ENCODE measurements at places on chromosomes 6 and 20.

DNA sequence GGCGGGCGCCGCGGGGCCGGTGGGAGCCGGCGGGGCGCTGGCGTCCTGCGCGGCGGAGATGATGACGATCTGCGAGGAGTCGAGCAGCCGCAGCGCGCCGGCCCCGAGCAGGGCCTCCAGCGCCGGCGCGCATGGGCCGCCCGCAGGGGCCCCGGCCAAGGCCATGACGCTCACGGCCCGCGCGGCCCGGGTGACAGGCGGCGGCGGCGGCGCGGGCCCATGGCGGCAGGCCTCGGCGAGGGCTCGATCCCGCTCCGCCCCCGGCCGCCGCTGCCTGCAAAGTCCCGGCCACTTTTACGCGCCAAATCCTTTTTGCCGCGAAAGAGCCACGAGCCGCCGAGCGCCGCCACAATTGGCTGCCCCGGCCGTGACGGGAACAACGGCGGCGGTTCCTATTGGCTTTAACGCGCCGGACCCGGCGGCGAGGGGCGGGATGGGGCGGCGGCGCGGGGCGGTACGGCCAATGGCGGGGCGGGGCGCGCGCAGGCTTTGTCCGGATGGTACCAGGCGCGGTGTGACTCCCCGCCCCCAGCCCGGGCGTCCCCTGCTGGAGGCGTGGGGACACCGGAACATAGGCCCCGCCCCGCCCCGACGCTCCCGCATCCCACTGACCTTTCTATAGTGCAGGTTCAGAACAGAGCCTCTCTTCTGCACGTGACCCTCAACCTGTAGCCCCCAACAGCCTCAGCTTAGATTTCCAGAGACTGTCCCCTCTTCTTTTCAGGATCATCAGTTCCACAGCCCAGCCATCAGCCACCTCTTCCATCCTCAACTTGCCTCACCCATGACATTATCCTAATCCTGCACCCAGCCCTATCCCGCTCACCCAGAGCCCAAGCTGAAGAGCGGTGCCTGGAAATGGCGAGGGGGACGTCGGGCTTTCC, at the start of gene E2F1:
Gene E2F1, minus strand, starts transcription at position 286 of the 884 bp plus-strand sequence. Its CDS starts 121 bp downstream, at position 165.
- DNase-seq, result peak; percentile 90

DNA sequence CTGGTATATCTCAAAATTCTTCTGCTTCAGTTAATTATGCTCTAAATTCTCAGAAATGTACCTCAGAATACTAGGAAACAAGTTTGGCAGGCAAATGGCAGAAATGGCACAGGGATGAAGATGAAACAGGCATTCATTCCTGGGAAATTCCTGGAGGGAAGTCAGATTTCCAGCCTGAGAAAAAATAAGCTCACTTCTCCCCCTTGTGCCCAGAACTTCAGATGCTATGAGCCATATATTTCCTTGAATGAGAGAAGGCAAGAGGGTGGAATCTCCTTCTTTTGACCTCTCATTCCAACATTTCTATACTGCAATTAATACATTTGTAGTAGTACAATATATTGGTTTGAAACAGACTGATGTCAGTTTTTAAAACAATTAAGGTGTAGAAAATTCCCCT, 22.8 kb downstream of the RGS17 start:
- DNase-seq, result no peak

DNA sequence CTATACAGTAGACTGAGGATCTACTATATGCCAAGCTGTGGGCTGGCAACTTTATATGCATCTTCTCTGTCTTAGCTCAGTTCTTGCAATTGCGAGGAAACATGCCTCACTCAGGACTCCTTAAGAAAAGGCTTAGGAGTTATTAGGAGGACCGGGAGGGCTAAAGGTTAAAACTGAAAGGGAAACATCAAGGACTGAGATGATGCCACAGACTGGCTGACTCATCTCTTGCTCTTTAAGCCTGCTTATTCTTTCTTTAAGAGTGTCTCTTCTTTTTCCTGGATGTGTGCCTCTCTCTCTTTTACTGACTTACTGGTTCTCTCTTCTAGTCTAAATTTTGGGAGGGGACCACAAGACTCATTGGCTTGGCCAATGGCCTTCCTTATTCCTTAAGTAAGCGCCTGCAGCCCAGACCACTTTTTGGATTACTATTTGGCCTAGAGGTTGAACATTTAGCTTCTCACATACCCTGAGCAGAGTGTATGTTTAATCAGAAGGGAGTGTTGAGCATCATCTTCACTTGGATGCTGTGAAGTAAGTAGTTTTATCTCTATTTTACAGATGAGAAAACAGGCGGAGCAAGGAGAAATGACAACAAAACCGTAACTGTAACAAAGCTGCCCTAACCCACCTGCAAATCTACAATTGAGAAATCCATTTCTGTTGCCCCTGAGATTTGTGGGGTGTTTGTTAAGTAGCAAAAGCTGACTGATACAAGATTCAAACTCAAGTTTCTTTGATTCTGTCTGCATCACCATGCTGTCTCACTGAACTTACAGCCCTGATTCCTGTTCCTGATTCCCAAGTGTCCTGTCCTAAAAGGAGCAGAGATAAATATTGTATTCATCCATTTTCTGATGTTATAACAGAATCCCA, 7.2 kb upstream of the SDC4 start:
- peak; percentile 85 for DNase-seq

GRCh38 chr6:11616200-11616611, 78.7 kb downstream of the TMEM170B start:
- peak; percentile 74 for DNase-seq

DNA sequence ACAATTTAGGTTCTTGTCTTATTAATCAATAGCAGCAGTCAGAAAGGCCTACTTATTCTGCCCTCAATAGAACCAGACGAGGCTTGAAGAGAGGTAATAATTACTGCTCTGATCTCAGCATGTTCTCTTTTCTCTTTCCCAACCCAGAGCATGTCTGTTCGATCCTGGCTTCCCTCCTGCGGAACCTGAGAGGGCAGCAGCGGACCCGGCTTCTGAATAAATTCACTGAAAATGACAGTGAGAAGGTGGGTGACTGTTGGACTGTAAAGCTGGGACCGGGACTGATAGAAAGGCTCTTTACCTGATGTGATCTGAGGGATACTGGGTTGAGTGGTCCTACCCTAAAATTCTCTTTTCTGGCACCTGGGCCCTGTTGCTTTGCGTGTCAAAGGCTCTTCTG, 63.0 kb upstream of the VSTM2L start:
- no peak for DNase-seq

DNA sequence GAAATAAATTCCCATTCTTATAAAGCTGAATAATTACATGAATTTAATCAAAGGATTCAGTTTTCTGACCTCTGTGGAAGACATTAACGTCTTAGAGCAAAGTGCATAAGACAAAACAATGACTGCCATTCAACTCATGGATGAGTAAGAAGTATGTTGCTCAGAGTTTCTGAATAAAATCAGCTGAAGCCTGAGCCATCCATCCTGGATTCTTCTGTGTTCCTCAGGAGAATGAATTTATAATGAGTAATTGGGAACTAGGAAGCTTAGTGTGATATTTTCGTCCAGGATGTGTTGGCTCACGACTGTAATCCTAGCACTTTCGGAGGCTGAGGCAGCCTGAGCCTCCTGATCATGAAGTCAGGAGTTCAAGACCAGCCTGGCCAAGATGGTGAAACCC, 62.8 kb downstream of the PERP start:
- peak; percentile 15 for DNase-seq

- peak; percentile 49 for DNase-seq
These were observed 1.4 kb downstream of the RREB1 start for GRCh38 chr6:7108964-7109836.

DNA sequence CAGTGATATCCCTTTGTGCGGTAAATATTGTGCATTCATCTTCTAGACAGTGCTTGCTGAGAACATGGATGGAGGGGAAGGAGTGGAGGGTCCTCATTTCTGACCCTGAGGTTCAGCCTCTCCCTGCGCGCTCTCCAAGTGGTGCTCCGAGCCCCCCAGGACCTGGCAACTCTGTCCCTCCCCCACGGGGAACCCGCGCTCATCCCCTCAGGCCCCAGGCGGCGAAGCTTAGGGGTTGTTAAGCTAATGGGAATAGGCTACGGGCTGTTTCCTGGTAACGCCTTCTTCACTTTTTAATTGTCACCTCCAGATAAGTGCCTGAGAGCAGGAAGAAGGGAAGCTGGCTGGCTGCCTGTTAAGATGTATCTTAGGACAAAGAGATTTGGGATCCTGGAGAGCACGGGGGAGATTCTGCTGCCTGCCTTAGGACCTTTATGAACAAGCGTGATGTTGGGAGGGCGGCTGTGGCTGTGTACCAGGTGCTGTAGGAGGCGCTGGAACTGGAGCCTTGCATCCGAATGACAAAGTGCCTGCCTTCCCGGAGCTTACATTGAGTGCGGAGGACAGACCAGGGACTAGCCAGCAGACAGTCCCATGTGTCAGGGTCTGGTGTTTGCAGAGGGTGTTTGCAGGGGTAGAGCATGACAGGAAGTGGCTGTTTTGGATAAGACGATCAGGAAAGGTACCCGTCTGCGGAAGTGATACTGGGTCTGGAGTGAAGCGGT, 11.7 kb downstream of the TSHZ2 start:
- DNase-seq, result no peak

GRCh38 chr6:157096105-157096504, 227.2 kb downstream of the TMEM242 start:
- DNase-seq, result no peak

GRCh38 chr6:3190779-3191178, 33.4 kb upstream of the TUBB2A start:
- no peak for DNase-seq

Measured in A172 (cell line).